ENCODE measurements at places on chromosomes 6 and 20. TPM values are rescaled to one million over a fixed set of nuclear protein-coding genes. Genes with fewer than 3 reads are reported as not detected.

Gene BANF2
- not detected for total RNA-seq

GRCh38 chr20:4181956-4182945 lies 166.9 kb upstream of the RNF24 start:
- no peak for DNase-seq

DNA sequence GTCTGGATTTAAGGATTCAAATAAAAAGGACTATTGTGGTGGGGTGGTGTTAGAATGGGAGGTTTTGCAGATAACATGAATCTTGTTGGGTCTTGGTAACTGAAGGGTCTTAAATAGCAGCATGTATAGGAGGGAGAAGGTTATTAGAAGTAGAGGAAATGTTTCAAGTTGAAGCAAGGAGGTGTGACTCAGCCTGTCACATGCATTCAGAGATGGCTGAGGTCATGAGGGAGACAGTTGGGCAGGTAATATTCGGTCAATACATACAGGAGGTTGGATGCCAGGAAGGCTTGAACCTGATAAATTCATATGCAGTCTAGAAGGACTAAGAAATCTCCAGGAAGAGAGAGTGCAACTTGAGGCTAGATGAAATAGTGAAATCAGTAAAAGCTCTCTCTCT lies 6.1 kb downstream of the KLHL31 start:
- no peak for DNase-seq

- DNase-seq, result no peak
These were observed 11.8 kb downstream of the TLDC2 start for GRCh38 chr20:36887752-36888090.

DNA sequence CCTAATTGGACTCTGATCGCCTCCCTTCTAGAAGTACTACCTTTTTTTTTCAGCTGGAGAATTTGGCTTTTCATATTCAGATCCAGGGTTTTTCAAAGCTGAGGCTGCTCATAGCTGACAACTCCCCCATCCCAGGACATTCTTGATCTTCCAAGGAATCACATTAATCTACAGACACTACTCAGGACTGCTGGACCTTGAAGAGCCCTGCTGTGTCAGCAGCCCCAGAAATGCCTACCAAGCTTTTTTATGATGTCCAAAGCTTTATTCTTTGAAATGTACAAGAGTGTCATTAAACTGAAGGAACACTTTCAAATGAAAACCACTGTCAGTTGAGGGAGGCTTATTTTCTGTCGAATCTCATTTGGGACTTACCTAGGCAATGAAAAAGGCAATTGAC lies 704.1 kb downstream of the PTPRT start:
- DNase-seq, result no peak

- DNase-seq, result no peak
These were observed 57.4 kb upstream of the EDN3 start for GRCh38 chr20:59242714-59243626.

DNA sequence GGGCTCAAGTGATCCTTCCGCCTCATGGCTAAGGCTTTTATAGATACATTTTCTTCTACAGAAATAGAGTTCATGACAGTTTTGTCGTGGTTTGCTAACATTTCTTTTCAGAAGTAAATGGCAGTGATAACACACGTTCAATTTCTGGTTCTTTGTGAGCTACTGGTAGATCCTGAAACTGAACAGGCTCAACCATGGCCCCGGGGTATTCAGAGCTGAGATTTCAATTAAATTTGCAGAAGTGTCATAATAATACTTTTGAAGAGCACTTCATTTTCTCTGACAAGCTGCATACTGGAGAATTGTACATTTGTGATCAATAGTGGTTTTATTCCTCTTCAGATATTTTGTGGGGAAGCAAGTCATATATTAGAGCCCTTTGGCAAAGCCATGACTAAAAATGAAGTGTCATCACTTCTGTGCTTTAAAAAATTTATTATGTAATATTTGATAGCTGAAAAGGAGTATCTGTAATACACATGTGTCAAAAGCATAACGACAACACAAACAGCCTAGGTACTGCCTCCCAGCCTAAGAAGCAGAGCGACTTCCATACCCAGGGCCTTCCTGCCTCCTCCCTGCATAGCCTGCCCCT lies 84.3 kb upstream of the SCP2D1 start:
- DNase-seq, result no peak

Gene PTK6
- total RNA-seq, result not detected

DNA sequence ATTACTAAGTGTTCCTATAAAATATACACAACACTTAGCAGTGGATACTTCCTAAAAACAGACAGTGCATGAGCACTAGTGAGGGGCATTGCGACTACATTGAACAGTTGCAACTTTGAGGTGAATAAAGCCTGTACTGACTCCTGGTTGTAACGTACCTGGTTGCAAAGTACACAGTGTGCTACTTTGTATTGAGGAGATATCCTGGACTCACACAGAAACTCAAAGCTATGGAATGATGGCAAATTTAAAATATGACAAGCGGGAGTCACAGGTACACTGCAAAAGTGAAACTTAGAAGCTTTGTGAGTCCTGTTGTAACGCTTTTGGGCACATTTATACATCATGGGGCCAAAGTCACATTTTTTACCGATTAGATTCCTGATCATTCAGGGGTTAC lies 55.6 kb upstream of the HLA-A start:
- no peak for DNase-seq

- DNase-seq, result no peak
These were observed 18.4 kb upstream of the MRPS18A start for GRCh38 chr6:43705996-43706395.

GRCh38 chr6:31896856-31897611 lies 464 bp downstream of the EHMT2 start:
- no peak for DNase-seq
